ENCODE measurements at places on chromosomes 16 and 17. TPM values are rescaled to one million over a fixed set of nuclear protein-coding genes. Genes with fewer than 3 reads are reported as not detected.

ZNF821 gene
- 2.2 TPM for total RNA-seq

GRB7 gene
- 0.56 TPM for total RNA-seq

B4GALNT2 gene
- total RNA-seq, result not detected

KRTAP16-1 gene
- total RNA-seq, result not detected

TMEM114 gene
- not detected for total RNA-seq

KCNH4 gene
- not detected for total RNA-seq

CCL8 gene
- total RNA-seq, result 17.5 TPM

LRRC46 gene
- total RNA-seq, result 0.14 TPM

DNA sequence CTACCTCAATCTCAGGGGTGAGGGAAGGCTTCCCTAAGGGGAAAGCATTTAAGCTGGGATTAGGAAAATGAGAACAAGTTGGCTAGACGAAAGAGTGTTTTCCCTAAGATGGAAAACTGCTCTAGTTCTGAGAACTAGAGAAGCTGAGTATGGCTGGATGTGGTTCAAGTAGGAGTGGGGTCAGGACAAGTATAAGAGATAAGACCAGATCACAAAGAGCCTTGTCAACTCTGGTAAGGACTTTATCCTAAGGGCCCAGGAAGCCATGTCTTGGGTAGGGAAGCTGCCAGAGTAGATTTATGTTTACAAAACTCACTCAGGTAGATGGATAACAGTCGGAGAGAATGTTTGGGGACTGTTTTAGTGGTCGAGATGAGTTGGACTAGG is 1.7 kb downstream of the ANKS4B start:
- no peak overlapping the region for H3K27ac ChIP-seq
- no peaks in the 10 kb centered on the region for H3K27me3 ChIP-seq
- no peaks in the 10 kb centered on the region for H3K4me1 ChIP-seq
- no peaks in the 10 kb centered on the region for H3K36me3 ChIP-seq

DNA sequence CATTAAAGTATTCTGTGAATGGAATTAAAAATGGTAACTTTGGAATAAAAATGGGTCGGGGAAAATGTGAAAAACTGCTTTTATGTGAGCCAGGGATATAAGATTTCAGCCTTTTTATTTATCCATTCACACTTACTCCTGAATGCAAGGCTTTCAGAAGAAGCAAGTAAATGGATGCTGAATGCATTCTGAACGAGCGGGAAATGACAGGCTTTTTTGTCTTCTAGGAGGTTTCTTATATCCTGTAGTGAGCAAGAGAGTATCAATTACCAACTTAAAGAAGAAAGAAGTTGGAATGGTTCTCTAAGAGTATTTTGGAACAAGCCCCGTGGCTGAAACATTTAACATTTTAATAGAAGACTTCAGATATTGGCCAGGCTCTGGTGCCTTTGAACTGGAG is 36.0 kb downstream of the NUP93 start:
- H3K27ac ChIP-seq, result no peak overlapping the region
- no peaks in the 10 kb centered on the region for H3K27me3 ChIP-seq
- no peak for DNase-seq
- peaks cover 7% of the 10 kb centered on the region for H3K4me1 ChIP-seq
- H3K36me3 ChIP-seq, result peaks cover 5% of the 10 kb centered on the region
- H3K4me3 ChIP-seq, result no peak overlapping the region

GRCh38 chr17:42399948-42400843 is 12.0 kb upstream of the STAT3 start:
- H3K27me3 ChIP-seq, result no peaks in the 10 kb centered on the region
- H3K4me1 ChIP-seq, result peaks cover 63% of the 10 kb centered on the region
- peak overlapping the region; percentile 74 for H3K27ac ChIP-seq
- H3K36me3 ChIP-seq, result peaks cover 9% of the 10 kb centered on the region
- no peak overlapping the region for H3K4me3 ChIP-seq

GRCh38 chr16:4837733-4838501 is 9.2 kb downstream of the GLYR1 start:
- no peak overlapping the region for H3K4me3 ChIP-seq
- DNase-seq, result no peak
- peaks cover 13% of the 10 kb centered on the region for H3K4me1 ChIP-seq
- H3K27ac ChIP-seq, result no peak overlapping the region
- H3K36me3 ChIP-seq, result peaks cover 100% of the 10 kb centered on the region
- H3K27me3 ChIP-seq, result no peaks in the 10 kb centered on the region

GRCh38 chr17:43983515-43984411 is 20.7 kb upstream of the NAGS start:
- no peaks in the 10 kb centered on the region for H3K4me1 ChIP-seq
- H3K4me3 ChIP-seq, result peak overlapping the region; percentile 36
- H3K36me3 ChIP-seq, result no peaks in the 10 kb centered on the region
- H3K27ac ChIP-seq, result no peak overlapping the region

DNA sequence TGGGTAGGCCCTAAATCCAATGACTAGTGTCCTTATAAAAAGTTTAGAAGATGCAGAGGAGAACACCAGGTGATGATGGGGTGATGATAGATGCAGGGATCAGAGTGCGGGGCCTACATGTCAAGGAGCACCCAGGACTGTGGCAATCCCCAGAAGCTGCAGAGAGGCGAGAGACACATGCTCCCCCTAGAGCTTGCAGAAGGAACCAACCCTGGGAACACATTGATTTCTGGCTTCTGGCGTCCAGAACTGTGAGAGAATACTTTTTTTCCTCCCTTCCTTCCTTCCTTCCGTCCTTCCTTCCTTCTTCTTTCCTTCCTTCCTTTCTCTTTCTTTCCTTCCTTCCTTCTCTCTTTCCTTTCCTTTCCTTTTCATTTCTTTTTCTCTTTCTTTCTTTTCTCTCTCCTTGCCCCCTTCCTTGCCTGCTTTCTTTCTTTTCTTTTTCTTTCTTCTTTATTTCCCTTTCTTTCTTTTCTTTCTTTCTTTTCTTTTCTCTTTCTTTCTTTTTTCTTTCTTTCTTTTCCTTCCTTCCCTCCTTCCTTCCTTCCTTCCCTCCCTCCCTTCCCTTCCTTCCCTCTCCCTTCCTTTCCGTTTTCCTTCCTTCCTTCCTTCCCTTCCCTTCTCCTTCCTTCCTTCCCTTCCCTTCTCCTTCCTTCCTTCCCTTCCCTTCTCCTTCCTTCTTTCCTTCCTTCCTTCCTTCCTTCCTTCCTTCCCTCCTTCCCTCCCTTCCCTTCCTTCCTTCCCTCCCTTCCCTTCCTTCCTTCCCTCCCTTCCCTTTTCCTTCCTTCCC is 134.3 kb downstream of the HAPSTR1 start:
- H3K4me1 ChIP-seq, result no peaks in the 10 kb centered on the region
- peaks cover 17% of the 10 kb centered on the region for H3K27me3 ChIP-seq
- no peak for DNase-seq
- H3K4me3 ChIP-seq, result no peak overlapping the region
- H3K27ac ChIP-seq, result no peak overlapping the region

DNA sequence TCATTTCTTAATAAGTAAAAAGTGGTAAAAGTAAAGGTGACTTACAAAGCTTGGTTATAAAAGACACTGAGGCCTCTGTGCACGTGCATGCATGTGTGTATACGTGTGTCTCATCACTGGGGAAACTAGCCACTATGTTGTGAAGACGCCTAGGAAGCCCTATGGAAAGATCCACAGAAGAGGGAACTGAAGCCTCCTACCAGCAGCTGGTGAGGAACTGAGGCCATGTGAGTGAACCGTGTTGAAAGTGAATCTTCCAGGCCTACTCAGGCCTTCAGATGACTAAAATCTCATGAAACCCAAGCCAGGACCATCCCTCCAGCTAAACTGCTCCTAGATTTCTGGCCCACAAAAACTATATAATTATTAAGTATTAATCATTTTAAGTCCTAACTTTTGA is 23.7 kb downstream of the PHLPP2 start:
- no peak for DNase-seq
- no peaks in the 10 kb centered on the region for H3K4me1 ChIP-seq
- H3K27ac ChIP-seq, result no peak overlapping the region
- H3K36me3 ChIP-seq, result peaks cover 43% of the 10 kb centered on the region
- H3K27me3 ChIP-seq, result no peaks in the 10 kb centered on the region

GRCh38 chr17:59779521-59779920 is 72.1 kb downstream of the VMP1 start:
- no peaks in the 10 kb centered on the region for H3K27me3 ChIP-seq
- no peak for DNase-seq
- H3K27ac ChIP-seq, result no peak overlapping the region
- H3K4me1 ChIP-seq, result peaks cover 19% of the 10 kb centered on the region

DNA sequence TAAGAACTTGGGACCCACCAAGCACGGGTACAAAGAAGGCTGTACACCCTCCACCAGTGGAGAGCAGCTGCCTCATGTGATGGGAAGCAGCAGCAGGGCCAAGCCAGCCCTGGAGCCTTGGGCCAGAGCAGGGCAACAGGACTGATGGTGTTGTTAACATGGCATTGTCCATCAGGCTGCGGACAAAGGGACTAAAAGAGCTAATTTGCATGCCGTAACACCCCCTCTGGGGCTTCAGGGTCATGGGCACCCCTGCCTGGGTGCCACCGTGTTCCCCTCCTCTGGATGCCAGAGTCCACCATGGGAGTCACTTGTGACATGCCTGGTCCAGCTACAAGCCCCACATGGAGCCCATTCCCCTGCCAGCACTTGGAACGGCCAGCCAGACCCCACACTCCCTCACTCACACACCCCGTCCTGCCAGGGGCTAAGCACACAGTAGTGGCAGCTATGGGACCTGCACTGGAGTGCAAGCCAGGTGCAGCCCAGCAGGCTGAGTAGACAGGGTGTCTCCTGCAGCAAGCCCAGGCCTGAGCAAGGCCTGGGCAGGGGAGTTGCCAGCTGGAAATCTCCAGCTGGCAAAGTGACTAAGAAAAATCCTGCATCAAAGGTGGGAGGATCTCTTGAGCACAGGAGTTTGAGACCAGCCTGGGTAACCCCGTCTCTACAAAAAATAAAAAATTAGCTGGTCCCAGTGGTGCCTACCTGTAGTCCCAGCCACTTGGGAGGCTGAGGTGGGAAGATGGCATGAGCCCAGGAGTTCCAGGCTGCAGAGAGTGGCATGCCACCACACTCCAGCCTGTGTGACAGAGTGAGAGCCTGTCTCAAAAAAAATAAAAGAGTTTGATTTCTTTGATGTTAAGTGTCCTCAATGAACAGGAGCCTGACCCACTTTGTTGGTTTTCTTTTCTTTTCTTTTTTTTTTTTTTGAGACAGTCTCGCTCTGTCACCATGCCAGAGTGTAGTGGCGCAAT is 33.7 kb downstream of the NOL11 start:
- no peaks in the 10 kb centered on the region for H3K4me1 ChIP-seq
- DNase-seq, result no peak
- no peak overlapping the region for H3K4me3 ChIP-seq
- H3K27ac ChIP-seq, result no peak overlapping the region
- H3K27me3 ChIP-seq, result no peaks in the 10 kb centered on the region

DNA sequence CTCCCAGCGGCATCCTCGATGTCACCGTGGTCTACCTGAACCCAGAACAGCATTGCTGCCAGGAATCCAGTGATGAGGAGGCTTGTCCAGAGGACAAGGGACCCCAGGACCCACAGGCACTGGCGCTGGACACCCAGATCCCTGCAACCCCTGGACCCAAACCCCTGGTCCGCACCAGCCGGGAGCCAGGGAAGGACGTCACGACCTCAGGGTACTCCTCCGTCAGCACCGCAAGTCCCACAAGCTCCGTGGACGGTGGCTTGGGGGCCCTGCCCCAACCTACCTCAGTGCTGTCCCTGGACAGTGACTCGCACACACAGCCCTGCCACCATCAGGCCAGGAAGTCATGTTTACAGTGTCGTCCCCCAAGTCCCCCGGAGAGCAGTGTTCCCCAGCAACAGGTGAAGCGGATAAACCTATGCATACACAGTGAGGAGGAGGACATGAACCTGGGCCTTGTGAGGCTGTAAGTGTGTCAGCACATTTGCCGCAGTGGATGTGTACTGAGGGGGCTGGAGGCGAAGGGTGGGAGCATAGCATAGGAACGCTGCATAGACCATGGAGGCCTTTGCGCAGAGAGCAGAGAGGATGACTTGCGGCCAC is 3.3 kb upstream of the TEDC2 start:
- H3K27ac ChIP-seq, result no peak overlapping the region
- no peaks in the 10 kb centered on the region for H3K27me3 ChIP-seq
- no peak for DNase-seq
- H3K4me3 ChIP-seq, result no peak overlapping the region
- H3K4me1 ChIP-seq, result peaks cover 7% of the 10 kb centered on the region
- H3K36me3 ChIP-seq, result peaks cover 10% of the 10 kb centered on the region

- no peaks in the 10 kb centered on the region for H3K27me3 ChIP-seq
- H3K27ac ChIP-seq, result no peak overlapping the region
- no peak overlapping the region for H3K4me3 ChIP-seq
- H3K36me3 ChIP-seq, result no peaks in the 10 kb centered on the region
- no peaks in the 10 kb centered on the region for H3K4me1 ChIP-seq
- DNase-seq, result no peak
These were observed 12.5 kb downstream of the TMEM114 start for GRCh38 chr16:8577678-8578304.

DNA sequence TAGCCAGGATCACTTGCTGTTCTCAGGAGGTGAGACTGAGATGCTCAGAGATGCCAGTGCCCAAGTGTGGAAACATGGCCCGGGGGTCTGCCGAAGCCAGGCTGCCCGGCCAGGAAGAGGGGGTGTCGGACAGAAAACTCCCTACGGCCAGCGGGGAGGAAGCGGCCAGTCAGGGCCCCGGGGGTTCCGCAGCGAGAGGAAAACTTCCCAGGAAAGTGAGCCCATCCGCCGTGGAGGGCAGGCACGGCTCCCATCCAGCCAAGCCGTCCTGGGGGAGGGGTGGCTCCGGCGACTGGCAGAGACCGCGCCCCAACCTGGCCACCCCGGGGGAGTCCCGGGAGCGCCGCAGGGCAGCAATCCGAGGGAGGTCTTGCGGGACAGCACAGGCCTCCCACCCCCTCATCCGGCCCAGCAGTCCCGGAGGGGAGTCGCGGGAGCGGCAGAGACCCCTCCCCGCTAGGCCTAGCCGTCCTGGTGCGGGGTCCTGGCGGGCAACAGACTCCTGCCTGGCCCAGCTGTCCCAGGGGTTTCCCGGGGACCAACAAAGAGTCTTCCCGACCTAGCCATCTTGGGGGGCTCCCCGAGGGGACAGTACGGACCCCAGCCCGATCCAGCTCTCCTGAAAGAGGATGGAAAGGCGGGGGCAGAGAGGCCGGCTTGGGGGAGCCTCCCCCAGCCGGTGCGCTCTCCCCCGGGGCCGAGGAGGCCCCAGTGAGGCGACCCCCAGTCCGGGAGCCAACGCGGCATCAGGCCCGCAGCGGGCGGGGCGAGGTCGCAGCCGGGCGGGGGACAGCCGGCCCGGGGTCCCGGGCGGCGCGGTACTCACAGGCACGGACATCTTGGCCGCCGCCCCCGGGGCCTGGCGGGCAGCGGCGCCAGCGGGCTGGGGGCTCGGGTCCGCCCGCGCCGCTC is 13.8 kb upstream of the BCAR1 start:
- H3K36me3 ChIP-seq, result no peaks in the 10 kb centered on the region
- H3K4me3 ChIP-seq, result peak overlapping the region; percentile 92
- DNase-seq, result peak; percentile 61
- H3K27ac ChIP-seq, result peak overlapping the region; percentile 96
- H3K4me1 ChIP-seq, result peaks cover 32% of the 10 kb centered on the region
- H3K27me3 ChIP-seq, result no peaks in the 10 kb centered on the region
